GM23338 (cell line): ENCODE measurements at places on chromosomes 3 and 15.
A peak's percentile ranks its signal among the peaks of the same experiment; 100 is the strongest.

DNA sequence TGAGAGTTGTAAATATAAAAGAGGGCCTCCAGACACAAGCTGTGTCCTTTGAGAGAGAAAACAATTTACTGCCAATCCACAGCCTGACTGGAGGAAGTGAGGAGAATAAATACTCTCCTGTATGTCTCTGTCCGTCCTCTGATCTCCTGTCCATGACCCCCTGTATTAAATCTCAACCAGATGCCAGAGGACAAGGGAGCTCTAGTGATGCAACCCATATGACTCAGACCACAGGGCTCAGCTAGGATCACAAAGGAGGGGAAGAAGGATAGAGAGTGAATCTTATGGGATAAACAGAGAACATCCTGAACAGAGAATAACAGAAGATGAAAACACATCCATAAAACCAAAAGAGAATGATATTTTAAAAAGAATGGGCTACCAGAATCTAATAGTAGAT, 482.6 kb downstream of the PLOD2 start:
- DNase-seq, result no peak

DNA sequence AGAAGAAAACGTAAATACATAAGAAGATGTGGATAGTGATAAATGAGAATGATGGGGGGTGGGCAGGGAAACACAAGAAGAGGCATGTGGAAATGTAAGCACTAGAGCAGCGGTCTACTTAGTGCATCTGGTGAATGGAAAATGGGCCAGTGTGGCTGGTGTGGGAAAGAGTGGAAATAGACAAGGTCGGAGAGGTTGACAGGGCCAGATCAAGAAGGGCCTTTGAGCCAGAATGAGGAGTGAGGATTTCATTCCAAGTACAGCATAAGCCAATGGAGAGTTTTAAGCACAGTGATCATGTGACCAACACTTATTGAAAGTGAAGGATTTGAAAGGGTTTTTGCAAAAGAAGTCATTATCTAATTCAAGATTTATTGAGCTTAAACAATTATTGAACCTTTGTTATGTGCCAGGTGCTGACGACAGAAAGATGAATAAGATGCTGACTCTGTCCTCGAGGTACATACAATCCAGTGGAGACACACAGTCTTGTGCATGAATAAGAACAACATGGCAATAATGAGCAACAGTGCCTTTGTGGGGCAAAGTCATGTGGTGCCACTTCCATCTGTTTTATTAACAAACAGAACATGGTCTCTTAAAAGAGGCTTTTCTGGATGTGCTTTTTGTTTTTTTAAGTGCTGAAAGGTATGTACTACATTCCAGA, 124.1 kb downstream of the MFSD1 start:
- DNase-seq, result no peak

DNA sequence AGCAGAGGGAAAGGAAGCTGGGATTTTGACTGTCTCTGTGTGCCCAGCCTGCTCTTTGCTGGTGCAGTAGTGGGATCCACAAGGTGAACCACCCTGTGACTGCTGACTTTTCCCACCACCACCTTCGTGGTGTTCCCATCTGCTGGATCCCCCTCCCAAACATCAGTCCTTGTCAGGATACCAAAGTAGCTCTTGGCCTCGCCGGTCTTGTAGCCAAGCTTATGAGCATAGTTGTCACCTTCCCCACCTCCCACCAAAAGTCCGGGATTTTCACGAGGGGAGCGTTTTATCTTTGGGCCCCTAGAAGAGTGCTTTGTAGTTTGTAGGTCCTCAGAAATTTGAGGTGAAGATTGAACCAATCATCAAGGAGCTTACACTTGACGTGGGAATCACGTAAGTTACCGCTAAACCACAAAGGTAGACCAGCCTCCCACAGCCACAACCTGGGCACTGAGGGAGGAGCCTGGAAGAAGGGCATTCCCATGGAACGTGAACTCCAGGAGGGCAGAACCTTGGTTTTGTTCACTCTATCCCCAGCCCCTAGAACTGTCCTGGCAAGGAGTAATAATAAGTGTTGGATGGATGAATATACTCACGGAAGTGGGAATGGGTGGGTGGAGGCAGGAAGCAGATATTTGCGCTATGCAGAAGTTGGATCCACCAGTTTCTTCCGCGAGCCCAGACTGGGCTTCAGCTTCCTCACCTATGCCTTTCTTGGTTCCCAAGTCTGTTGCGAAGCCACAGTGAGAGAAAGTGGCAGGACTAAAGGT, 814 bp upstream of the TEX264 start:
- DNase-seq, result no peak

DNA sequence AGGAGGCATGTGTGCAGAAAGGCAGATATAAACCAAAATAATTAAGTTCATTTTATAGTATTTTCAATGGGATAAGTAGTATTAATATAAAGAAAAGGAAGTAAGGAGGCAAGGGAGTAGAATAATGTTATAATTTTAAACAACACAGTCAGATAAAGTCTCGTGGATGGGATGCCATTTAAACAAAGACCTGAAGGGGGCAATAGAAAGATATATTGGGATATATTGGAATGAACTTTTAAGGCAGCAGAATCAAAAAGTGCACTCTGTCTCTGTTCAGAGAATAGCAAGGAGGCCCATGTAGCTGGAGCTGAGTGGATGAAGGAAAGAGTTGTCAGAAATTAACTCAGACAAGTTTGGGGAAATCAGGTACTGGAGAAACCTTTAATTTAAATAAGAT, 158.7 kb downstream of the CGGBP1 start:
- DNase-seq, result peak; percentile 53

- DNase-seq, result no peak
Measured at GRCh38 chr3:115832265-115832664, 209.0 kb downstream of the GAP43 start.

DNA sequence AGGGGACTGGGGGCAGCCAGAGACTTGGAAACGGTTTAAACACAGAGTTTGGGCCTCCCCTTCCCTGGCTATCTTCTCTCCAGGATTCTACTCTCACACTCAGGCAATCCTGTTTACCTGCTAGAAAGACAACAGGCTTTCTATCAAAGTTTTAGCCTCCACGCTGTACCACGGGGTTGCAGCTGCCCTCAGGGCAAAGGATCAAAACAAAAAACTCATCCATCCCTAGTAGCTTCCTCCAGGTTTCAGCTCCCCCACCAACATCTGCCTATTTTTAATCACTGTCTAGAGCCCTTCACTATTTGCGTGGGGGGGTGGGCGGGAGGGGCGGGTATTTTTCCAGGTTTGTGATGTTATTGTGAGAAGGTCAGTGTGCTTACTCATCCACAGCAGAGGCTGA, 286.8 kb upstream of the TRIM42 start:
- peak; percentile 5 for DNase-seq

GRCh38 chr15:35876762-35877161, 330.8 kb upstream of the DPH6 start:
- DNase-seq, result no peak

GRCh38 chr3:71069797-71070196, 513.7 kb downstream of the FOXP1 start:
- DNase-seq, result peak; percentile 72

DNA sequence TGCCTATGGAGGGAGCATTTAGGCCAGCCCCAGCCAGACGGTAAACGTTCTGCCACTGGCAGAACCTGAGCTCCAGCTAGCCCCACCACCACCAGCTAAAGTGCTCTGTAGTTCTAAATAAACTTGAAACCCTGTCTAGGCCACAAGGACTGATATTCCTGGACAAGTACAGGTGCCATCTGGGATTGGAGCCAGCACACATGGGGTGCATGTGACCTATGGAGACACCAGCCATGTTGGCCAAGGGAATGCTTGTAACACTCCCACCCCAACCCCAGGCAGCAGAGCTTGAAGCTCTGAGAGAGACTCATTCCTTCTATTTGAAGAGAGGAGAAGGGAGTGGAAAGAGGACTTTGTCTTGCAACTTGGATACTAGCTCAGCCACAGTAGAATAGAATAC, 284.5 kb upstream of the DCBLD2 start:
- no peak for DNase-seq

DNA sequence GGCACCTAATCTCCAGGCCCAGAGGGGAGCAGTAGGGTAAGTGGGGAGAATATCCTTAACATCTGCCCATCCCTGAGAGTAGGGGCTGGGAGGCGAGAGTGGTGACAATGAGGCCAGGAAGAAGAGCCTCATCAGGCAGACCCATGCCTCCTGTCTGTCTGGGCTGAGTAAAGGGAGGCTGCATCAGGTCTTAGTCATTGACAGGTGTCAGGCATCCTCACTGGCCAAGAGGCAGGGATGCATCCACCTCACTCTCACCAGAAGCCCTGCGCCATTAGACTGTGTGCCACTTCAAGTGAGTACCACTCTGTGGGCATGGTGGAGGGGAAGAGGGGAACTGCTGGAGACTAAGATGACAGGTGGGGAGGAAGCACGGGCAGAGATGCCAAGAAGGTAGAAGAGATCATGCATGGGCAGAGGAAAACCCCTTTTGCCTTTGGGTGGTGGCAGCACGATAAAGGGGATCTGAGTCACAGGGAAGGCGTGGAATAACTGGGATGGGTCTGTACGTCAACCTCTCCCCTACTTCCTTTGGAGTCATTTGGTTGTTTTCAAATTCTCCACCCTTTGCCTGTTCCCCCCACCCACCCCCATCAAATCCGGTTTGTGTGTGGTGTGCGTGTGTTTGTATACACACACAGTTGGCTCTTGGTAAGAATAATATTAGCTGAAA, 14.1 kb downstream of the ANAPC13 start:
- DNase-seq, result no peak

DNA sequence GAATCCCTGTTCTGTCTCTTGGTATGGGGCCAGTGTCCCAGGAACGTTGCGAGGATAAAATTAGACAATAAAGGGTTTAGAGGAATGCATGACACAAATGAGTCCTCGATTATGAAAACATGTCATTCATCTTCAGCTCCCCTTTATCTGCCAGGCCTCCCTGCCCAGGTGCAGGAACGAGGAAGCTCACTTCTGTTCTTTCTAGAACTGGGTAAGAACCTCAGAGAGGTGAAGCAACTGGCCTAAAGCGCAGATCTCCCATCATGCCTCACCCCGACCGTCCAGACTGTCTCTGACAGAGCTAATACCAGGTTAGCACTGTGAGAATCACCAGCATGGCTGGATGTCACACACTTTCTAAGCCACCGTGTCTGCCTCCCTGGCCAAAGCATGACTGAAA, 1.5 kb upstream of the ITIH1 start:
- DNase-seq, result no peak

GRCh38 chr3:54642147-54642546, 285.7 kb downstream of the LRTM1 start:
- no peak for DNase-seq

GRCh38 chr15:65634356-65634755, 12.6 kb downstream of the SLC24A1 start:
- no peak for DNase-seq

GRCh38 chr15:85974742-85975141, 104.9 kb upstream of the AGBL1 start:
- DNase-seq, result no peak

DNA sequence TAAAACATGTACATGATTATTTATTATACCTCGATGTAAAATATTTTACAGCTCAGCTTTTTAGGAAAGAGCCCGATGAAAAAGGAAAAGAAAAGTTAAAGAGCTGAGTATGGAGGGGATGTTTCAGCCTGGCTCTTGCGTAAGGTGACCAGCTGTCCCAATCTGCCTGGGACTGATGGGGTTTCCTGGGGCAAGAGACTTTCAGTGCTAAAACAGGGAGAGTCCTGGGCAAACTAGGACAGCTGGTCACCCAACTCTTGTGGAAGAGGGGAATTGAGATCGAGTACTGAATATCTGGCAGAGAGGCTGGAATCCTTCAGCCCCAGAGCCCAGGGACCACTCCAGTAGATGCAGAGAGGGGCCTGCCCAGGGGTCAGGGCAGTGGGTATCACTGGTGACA, 21.0 kb downstream of the DUOX2 start:
- no peak for DNase-seq

DNA sequence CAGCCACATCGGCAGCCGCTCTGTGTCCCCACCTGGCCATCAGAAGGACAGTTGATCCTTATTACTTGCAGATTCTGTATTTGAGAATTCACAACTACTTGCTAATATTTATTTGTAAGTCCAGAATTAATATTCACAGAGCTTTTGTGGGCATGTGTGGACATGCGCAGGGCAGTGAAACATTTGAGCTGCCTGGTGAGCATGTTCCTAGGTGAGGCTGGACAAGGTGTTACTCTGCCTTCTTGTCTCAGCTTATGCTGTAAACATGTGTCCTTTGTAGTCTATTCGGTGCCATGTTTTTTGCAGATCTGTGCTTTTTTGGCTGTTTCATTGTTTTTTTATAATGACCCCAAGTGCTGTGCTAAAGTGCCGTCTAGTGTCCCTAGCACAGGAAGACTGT, 15.6 kb downstream of the FAH start:
- no peak for DNase-seq

DNA sequence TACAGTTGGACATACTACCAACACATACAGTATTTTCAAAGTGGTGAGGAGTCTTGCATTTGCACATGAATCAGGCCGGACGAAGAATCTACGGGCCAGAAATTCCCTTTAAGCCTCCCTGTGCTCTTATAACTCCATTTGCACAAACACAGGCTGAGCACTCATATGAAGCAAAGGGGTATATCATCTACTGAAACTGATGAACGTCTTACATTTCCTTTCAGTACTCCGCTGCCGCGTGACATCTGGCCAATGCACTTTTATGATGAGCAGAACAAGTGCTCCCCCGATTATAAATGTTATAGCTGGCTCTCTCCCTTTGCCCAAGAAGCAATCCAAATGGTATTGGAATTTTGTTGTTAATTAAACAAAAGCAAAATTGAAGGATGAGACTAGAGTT, 110.3 kb upstream of the ICE2 start:
- no peak for DNase-seq

- no peak for DNase-seq
Measured at GRCh38 chr3:172702256-172702655, 8.6 kb downstream of the NCEH1 start.

DNA sequence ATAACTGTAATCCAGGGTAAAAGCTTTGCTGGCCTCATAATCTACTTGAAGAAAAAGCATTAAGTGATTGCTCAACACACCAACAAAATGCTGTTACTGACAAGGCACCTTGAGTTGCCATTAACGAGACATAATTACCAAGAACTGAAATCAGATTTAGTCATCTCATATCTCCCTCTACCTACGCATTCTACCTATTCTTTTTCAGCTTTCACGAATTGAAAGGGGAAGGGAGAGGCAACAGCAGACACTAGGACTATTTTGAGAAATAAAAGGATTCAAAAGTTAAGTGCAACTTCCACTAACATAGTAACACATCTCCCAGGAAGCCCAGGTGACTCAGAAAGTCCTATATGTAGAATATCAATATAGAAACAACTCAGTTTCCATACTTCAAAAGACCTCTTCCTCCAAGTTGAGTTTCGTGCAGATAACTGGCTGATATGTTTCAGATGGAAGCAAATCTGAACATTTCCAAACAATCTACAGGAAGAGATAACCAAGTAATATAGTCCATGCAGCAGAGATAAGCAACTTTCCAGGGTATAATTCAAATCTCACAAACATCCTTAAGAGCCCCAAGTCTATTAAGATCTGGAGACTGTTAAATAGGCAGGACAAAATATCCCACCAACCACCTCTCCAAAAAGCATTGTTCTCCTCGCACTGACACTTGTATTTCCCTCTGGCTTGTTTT, 1.9 kb downstream of the OSBPL10 start:
- DNase-seq, result no peak

- DNase-seq, result peak; percentile 96
Measured at GRCh38 chr3:52446631-52447511, 2.0 kb upstream of the SEMA3G start.

GRCh38 chr3:116929505-116930222, 220.1 kb downstream of the TUSC7 start:
- DNase-seq, result no peak
